ENCODE measurements at places on chromosomes 1 and 21.

DNA sequence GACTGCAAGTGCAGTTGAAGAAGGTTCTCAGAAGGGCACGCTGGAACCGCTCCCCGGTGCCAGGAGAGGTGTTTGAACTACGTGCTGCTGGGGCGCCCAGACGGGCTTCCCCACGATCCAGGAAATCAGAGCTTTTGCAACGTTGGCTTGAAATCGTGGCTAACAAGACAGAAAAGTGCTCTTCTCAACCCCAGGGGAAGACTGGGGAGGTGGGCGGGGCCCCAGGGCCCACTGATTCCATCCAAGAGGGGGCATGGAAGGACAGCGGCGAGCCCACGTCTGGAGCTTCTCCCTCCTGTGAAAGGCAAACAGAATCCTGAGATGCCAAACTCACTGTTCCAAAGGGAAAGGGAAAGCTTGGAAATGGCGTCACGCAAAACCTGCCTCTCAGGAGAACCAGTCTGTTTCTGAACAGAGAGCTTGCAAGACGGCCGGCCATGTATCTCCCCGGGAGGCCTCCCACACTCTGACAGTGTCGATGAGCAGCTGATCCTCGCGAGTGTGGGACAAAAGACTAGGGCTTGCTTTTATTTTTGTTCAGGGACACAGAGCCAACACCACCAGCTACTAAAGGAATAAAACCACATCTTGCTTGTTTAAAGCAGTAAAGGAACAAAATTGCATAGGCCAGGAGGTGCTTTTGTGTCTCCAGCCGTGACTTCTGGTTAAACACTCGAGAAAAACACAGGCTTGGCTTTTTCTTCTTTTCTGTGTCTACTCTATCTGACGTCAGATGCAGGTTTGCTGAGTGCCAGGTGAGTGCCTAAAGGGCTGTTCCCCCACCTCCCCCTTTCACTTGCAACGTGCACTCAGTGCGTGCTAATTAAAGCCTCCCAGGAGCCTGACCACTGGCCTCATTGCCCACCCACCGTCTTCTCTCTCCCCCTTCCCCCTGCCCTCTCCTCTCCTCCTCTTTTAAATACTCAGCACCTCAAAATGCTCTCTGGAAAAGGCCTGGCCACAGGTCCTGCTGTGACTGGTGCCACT lies 41.5 kb downstream of the LRRC3 start:
- DNase-seq, result no peak

DNA sequence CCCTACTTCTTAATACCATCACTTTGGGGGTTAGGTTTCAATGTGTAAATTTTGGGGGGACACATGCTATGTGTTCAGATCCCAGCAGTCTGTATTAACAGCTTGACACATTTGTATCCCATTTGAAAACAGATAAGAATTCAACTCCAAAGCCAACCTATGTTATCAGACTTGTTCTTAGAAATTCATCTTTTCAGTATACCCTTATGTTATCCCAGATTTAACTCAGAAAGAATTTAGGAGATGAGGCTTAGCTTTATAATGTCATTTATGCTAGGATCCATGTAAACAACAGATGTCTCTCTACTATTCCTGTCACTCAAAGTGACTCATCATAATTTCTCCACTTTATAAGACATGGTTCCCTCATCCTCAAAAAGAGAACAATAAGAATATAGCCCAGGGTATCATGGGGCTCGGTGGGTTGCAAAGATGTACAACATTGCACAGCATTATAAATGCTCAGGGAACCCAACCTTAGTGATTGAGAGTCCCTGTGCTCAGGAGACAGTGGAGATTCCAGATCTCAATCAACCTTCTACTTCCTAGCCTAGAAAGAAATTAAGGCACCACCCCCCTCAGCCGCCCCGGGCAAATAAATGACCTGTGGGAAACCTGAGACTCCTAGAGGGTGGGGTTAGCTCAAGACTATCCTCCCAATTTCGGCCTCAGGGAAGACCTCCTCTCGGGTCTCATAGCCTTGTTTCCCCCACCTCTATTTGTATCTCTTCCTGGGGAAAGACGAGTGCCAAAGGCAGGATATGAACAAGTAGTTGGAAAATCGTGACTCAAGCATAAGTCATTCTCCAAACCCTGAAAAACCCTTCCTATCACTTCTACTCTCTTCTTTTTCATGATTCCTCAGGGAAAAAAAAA lies 265.1 kb upstream of the CAMK1G start:
- no peak for DNase-seq

DNA sequence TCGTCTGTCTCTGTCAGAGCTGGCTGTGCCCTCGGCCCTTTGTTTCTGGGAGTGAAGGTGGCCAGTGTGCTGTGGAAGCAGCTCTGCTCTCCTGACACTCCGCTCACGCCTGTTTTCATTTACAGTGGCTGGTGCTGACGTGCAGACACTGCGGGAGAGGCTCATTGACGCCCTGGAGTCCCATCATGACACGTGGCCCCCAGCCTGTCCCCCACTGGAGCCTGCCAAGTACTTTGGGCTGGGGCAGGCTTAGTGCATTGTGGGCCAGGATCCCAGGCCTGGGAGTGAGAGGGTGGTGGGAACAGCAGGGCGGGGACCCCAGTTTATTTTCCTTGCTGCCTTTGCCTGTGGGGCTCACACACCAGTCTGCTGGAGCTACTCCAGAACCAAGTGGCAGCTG lies 21.1 kb downstream of the QSOX1 start:
- DNase-seq, result no peak

DNA sequence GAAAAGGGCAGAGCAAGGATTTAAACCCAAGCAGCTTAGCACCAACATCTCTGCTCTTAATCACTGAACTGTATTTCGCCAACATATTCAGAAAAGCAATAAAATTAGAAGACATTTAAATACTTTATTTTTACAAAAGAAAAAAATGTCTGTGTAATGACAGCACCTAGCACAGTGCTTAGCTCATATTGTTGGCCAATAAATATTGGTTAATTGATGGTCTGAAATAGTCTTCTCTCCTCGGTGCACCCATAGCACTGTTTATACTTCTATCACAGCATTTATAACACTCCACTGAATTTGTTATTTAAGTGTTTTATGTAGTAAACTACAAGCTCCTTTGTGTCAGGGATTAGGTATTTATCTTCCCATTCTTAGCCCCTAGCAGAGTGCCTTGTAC lies 70.9 kb upstream of the PLPPR4 start:
- DNase-seq, result no peak

- no peak for DNase-seq
Measured at GRCh38 chr1:226408285-226409184, 642 bp upstream of the PARP1 start.

All from activated CD4-positive, alpha-beta T cell treated with anti-CD3 and anti-CD28 coated beads for 48 hours (primary cell).